ENCODE measurements at places on chromosomes 7 and 10. TPM values are rescaled to one million over a fixed set of nuclear protein-coding genes. Genes with fewer than 3 reads are reported as not detected.

DNA sequence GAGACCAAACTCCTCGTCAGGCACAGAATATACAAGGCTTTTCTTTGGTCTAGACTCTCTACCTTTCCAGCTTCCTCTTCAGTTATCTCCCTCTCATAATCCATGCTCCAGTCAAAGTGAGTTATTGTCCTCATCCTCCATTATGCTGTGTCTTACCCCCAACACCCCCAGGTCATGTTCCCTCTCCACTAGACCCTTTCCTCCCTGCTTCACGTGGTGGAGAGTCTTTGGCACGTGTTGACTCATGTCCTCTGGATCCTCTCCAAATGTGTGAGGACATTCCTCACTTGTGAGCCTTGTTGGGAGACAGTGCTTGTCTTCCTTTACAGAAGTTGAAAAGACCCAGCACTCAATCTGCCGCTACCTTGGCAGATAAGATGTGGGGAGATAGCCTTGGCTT, 36.0 kb upstream of the DLD start:
- DNase-seq: no peak

The WEE2 gene
- total RNA-seq: not detected

The CPA1 gene
- total RNA-seq: not detected

The HOXA13 gene
- not detected for total RNA-seq

All from left ventricle myocardium superior (tissue), 1 donor.